ENCODE measurements at places on chromosomes 4 and X.

DNA sequence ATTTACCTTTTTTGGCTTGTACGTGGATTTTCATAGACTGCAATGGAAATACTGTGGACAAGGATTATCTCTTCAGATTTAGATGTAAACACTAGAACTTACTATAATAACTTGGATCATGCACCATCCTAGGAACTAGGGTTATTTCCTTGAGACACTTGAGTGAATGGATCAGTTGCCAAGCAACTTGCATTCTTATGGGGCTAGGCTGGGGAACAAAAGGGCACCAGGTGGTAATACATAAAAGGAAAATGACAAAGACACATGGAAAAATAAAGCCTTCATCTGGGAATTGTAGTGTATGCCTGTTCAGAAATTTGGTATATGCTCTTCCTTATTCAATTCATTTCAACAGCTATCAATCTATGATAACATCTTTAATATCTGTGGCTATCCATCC lies 247.1 kb downstream of the SPRY1 start:
- DNase-seq: no peak

DNA sequence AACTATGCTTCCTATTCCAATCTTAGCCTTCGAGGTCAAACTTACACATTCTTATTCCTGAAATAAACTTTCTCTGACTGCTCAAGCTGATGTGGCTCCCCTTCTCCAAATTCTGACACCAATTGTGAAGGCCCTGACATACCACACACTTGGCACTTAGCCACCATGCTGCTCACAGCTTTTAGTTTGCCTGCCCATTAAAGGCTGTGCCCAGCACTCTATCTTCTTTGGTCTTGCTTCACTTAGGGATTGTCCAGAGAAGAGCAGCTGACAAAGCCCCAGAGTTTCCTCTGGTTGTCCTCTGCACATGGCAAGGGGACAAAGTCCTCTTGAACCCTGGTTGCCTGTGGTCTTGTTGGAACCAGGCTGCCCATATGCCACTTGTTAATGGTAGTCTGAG lies 126.1 kb downstream of the ARHGEF9 start:
- no peak for DNase-seq

DNA sequence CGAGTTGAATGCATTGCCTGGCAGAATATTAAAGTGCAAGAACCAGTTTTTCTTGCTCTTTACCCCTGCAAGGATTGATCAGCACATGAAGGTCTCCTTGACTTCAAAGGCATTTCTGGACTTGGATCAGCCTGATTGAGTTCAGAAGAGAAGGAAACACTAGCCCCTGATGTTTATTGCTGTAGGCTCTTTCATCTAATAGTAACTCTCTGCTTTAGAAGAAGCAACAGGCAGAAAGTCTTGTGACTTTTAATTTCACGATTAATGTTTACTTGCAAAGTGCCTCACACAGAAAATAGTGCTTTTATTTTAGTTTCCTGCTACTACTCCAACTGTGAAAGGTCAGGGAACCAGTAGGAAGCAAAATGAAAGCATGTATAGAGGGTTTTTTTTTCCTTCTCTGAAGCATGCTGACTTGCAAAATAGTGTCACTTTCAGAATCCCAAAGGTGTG lies 69.1 kb downstream of the PCDH7 start:
- no peak for DNase-seq

GRCh38 chr4:143736861-143737260 lies 36.4 kb upstream of the FREM3 start:
- DNase-seq: no peak

GRCh38 chr4:144578681-144579080 lies 67.3 kb upstream of the HHIP start:
- DNase-seq: no peak

DNA sequence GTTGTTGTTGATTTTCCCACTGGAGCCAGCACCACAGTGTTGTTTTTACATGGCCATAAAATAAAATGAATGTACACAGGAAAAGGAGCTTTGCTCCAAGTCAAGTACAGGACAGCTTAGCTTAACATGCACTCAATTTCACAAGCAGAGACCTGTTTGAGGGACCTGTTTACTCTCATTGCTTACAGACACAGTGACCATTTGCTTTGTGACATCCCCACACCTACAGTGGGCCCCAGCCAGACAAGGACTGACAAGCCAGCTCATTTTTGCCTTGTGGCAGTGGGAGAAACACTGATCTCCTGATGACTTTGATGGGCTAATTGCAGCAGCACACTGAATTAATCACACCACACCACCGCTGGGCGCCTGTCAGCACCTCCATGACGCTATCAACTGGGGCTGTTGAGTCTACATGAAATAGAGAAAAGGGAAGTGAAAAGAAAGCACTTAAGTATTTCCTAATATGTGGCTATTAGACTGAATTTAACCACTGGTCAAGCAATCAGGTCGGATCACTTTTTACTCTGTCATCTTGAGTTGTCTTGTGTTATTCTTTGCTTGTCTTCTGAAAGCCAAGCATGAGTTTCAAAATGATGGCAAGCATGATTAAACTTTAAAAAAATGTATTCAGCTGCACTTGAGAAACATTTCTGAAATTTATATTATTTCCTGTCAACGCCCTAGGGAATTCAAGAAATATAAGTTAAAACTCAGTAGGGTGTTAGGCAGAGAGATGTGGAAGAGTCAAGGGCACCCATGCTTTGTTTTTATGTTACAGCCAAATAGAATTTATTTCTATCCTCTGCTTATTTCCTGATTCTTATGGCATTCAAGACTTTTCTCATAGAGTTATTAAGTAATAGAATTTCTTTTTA lies 557.7 kb downstream of the RAB28 start:
- DNase-seq: no peak

DNA sequence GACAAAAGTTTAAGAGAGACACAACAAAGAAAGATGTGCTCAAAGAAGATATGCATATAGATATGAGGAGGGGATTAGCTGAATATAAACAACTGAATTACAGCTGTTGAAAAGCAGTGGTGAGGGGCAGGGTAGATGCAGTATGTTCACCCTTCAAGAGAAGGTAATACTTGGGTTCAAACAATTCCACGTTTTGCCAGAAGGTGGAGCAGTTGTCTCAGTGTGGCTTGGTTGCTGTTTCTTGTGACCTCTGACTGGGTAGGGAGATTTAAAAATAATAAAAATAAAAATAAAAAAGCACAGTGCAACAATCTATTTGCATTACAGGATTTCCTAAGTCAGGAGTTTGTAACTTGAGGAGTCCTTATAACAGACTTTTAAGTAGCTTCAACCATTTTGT lies 23.3 kb downstream of the PHOX2B start:
- DNase-seq: no peak

GRCh38 chr4:3753726-3754412 lies 12.3 kb upstream of the ADRA2C start:
- no peak for DNase-seq

GRCh38 chr4:121686255-121686654 lies 10.5 kb downstream of the ANXA5 start:
- DNase-seq: no peak
